ENCODE measurements at places on chromosomes 2 and 18.
A peak's percentile ranks its signal among the peaks of the same experiment; 100 is the strongest.

DNA sequence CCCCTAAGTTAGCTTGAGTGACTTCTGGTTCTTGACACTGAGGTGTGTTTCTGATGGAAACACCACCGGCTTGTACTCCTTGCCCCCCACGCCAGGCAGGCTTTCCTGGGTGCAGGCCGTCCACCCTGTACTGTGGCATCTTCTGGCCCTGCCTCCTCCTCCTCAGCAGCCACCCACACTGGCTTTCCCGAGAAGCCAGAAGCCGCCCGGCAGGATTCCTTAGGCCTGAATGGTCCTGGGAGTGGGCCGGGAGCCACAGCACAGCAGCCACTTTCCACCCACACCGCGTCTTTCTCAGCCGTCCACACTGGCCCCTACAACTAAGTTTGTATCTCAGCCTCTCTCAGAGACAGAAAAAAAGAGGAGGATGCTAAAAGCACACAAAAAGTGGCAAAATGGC lies 2.1 kb upstream of the HSBP1L1 start:
- no peak for DNase-seq

- DNase-seq: no peak
Measured at GRCh38 chr2:130341562-130342019, 1.1 kb upstream of the IMP4 start.

- DNase-seq: no peak
Measured at GRCh38 chr2:104428155-104428554, 425.8 kb upstream of the POU3F3 start.

DNA sequence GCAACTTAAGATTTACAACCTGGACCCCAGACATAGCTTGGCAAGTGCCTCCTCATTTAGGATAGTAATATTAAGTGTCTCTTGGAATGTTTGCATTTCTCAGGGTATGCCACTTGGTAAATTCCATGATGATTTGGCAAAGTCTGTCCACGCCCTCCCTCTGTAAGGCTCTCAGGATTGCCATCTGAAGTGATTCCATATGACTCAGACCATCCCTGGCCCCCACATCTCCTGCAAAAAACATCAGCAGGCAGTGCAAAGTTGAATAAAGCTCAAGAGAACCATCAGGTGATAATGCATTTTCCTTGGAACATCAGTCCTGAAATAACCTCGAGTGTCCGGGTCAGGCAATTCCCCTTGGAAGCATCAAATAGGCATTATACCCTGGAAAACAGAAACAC lies 27.1 kb upstream of the PIEZO2 start:
- DNase-seq: no peak

DNA sequence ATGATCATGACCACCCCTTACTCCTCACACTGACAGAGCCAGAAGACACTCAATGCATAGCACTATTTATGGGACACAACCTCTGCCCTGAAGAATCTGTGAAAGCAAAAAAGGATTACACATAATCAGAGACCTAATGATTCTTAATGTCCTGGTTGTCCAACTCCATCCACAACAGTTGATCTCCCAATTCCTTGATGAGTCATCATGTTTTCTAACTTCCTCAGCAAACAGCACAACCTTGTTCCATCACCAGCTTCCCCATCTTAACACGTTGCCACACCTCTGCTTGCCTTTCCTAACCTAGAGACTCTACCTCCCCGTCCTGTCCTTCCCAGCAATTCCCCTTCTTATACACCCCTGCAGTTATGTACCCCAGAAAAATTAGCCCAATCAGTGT lies 13.2 kb upstream of the MARCHF4 start:
- no peak for DNase-seq

DNA sequence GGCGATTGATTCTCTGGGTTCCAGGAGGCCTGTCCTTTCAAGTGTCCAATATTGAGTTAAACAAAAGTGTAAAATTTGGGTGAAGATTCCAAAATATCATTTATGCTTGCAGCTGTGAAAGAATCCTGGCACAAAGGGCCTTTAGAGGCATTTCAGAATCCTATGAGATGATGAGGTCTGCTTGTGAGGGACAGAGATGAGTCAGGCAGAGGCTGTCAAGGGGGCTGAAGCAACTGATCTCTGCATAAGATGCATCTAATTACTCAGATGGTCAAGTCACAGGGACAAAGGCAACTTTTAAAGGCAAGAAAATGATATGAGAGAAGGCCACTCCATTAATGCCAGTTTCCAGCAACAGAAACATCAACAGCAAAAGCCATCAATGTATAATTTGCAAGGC lies 78.8 kb downstream of the FHOD3 start:
- DNase-seq: no peak

DNA sequence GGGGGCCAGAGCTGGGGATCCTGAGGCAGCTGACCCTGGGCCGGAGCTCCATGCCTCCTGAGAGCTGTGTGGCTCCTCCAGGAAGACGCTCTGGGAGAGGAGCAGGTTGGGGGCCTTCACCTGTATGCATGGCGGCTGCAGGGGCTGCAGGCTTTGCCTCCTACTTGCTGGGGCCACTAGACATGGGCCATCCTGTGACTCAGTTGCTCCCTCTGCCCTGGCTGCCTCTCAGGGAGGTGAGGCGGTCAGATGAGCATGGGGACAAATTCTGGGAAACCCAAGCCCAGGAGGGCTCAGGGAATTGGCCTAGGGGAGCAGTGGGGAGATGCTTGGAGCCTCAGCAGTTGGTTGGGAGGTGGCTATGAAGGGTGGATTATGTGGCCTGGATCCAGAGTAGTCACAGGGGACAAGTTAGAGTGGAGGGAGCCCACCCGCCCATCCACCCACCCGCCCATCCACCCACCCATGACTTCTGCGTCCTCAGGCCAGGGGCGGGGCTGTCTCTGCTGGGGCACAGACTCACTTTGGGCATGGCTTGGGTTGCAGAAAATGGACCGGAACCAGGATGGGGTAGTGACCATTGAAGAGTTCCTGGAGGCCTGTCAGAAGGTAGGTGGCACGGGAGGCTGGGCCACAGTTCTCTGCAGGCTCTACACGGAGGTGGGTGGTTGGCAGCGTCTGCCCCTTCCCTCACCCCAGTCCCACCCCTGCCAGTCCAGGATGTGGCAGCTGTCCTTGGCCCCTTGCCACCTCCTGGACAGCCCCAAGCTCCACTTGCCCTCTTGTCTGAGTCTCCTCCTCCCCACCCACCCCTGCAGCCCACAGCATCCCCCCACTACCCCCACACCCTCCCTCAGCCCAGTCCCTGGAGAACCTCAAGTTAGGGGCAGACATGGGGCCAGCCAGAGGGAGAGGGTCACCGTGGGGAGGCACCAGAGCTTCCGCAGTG lies 19.5 kb upstream of the FAHD2A start:
- no peak for DNase-seq

- no peak for DNase-seq
Measured at GRCh38 chr2:25304826-25305596, 36.7 kb downstream of the DNMT3A start.

- DNase-seq: no peak
Measured at GRCh38 chr18:76064998-76065397, 430.0 kb downstream of the ZNF516 start.

GRCh38 chr2:240124651-240125030 lies 11.5 kb downstream of the COPS9 start:
- DNase-seq: peak; percentile 23

- no peak for DNase-seq
Measured at GRCh38 chr2:159052157-159052601, 83.7 kb downstream of the TANC1 start.

DNA sequence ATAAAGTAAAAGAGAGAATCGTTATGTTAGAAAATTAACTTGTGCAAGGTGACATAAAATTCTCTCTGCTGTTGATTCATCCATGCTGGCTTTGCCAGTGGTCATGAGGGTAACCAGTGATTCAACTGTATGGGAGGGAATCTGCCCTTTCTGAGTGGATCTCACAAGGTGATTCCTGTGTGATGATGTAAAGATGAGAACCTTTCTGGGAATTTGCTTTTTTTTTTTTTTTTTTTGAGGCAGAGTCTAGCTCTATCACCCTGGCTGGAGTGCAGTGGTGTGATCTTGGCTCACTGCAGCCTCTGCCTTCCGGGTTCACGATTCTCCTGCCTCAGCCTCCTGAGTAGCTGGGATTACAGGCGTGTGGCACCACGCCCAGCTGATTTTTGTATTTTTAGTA lies 23.3 kb downstream of the RAB31 start:
- no peak for DNase-seq

- no peak for DNase-seq
Measured at GRCh38 chr2:47012866-47013265, 97.3 kb upstream of the MCFD2 start.

GRCh38 chr2:205858881-205859441 lies 176.7 kb downstream of the NRP2 start:
- no peak for DNase-seq

- DNase-seq: no peak
Measured at GRCh38 chr2:233260661-233261060, 9.2 kb downstream of the ATG16L1 start.

DNA sequence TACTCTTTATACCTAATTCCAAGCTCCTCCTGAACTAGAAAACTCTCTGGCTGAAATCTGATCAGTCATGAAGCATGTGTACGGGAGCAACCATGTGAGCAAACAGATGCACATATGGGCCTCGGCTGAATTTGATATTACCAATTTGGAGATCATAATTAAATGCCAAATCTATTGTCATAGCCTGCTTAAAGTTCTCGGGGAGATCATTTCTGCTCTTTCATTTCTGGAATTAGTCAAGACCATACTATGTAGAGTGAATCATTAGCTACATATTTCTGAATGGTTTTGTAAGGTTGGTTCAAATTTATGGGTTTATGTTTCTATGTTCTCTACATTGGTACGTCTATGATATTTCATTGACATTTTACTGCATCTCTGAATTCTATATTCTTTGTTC lies 205.5 kb downstream of the UBE2E3 start:
- DNase-seq: no peak

- DNase-seq: no peak
Measured at GRCh38 chr2:10258726-10259125, 44.0 kb upstream of the HPCAL1 start.

GRCh38 chr2:136718273-136718672 lies 47.1 kb upstream of the THSD7B start:
- DNase-seq: no peak

DNA sequence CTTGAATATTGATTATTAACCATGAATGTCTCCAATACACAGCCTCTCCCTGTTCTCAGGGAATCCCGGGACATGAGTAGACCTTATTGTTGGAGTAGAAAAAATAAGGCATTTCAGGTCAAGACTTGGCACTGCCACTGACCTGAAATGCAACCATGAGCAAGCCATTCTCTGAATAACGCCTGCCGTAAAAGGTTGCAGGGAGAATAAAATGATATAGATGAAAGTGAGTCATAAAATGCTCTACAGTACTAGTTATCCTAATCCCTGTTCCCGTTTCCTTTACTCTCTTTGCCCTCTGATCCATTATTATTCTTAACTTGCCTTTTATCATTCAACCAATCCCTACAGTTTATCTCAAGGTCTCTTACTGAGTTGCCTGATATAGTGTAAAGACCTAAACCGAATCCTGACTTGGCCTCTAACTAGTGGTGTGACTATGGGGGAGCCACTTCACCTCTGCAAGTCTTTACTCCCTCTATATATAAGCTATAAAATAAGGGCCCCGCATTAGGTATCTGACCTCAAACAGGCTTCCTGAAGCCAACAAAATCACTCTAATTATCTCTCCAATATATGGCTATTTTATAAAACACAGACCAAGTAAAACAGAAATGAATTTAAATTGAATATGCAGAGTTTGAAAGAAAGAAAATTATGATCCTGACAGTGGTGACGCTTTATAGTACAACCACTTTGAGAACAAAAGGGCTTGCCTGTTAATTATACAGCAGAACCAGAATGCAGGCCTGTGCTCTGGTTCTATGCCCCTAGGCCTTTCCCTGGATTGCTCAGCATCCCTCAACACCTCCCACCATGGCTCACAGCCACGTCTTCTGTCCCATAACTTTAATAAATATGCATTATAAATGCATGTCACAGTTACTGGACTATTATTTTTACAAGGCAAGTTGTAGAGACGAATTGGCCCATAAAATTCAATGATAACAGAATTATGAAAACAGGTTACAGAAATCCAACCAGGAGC lies 183.1 kb downstream of the STK39 start:
- DNase-seq: no peak
